Large intestine (tissue), 12 donors: ENCODE measurements at places on chromosomes 7 and 10. TPM values are rescaled to one million over a fixed set of nuclear protein-coding genes. Genes with fewer than 3 reads are reported as not detected.

Gene HOXA10
- 0.12 TPM for polyA plus RNA-seq

DNA sequence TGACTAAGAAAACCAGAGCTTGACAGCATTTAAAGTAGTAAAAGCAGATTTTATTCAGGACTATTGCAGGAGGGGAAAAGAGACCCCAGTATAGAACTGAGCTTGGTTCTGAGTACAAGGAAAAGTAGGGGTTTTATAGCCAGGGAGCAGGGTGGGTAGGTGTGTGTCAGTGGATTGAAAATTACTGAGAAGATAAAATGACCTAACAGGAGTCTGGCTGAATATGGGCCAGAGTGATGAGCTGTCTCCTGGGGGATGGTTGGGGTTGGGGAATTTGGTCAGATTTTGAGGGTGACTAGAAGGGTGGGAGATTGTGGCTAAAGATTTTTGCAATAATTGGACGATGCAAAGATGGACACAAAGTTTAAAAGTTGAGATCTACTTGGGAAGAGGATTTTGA lies 114.0 kb downstream of the ST7 start:
- no peak for DNase-seq

Gene HTR7
- 2.2 TPM for polyA plus RNA-seq

Gene GPR15LG
- 1.4 TPM for polyA plus RNA-seq

- DNase-seq = no peak
These were observed 244.2 kb downstream of the IPMK start for GRCh38 chr10:58023341-58024073.
